Activated CD4-positive, alpha-beta memory T cell treated with anti-CD3 and anti-CD28 coated beads for 36 hours (primary cell): ENCODE measurements at places on chromosomes 2 and 18. TPM values are rescaled to one million over a fixed set of nuclear protein-coding genes. Genes with fewer than 3 reads are reported as not detected.
A peak's percentile ranks its signal among the peaks of the same experiment; 100 is the strongest.

The TGFA gene
- total RNA-seq = 0.58 TPM

The NEU2 gene
- total RNA-seq = not detected

The ABCB11 gene
- not detected for total RNA-seq

The DSC2 gene
- total RNA-seq = not detected

The PSTPIP2 gene
- total RNA-seq = 13.5 TPM

The STPG4 gene
- total RNA-seq = not detected

DNA sequence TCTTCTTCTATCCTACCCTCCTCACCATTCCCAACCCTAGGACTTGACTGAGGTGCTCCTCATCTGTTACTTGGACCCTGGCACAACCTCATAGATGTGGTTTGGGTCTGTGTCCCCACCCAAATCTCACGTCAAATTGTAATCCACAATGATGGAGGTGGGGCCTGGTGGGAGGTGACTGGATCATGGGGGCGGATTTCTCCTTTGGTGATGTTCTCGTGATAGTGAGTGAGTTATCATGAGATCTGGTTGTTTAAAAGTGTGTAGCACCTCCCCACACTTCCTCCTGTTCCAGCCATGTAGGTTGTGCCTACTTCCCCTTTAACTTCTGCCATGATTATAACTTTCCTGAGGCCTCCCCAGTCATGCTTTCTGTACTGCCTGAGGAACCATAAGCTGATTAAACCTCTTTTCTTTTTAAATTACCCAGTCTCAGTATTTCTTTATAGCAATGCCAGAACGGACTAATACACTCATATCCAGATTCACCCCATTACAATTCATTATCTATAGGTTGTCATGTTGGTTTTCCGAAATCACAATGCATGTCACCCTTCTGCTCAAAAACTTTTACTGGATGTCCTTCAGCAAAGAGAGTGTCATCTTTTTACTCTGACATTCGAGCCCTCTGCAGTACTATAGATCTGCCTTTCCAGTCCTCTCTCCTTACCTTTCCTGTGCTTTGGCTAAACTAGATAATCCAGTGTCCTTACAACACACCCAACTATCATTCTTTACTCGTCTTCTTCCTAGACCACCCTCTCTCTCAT lies 45.7 kb downstream of the APOB start:
- DNase-seq = no peak

GRCh38 chr2:140481136-140481535 lies 1649.7 kb downstream of the LRP1B start:
- no peak for DNase-seq

DNA sequence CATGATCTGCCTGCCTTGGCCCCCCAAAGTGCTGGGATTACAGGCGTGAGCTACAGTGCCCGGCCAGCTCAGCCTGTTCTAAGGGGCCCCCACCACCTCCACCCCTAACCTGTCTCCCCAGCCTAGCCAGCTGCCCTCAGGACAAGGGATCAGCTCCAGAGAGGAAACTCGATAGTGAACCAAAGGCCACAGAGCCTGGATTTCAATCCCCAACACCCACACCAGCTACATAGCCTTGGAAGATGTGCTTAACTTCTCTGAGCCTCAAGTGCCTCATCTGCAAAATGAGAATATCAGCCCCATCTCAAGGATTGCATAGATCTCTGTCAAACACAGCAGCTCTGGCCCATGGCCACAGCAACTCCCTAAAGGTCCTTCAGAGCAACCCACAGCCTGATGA lies 32.0 kb downstream of the BIN1 start:
- no peak for DNase-seq

DNA sequence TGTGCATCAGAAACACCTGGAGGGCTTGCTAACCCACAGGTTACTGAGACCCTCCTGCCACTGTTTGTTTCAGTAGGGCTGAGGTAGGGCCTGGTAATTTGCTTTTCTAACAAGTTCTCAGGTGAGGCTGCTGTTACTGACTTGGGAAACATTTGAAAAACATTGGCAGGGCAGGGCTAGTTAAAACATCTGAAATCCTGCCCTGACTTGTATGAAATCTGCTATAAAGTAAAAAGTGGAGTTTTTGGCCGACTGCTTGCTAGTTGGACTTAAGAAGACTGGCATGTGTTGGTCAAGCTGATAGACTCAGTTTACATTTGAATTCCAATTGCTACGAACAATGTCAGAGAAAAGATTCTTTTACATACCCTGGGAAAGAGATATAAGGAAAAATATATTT lies 111.6 kb upstream of the DLX2 start:
- DNase-seq = no peak

DNA sequence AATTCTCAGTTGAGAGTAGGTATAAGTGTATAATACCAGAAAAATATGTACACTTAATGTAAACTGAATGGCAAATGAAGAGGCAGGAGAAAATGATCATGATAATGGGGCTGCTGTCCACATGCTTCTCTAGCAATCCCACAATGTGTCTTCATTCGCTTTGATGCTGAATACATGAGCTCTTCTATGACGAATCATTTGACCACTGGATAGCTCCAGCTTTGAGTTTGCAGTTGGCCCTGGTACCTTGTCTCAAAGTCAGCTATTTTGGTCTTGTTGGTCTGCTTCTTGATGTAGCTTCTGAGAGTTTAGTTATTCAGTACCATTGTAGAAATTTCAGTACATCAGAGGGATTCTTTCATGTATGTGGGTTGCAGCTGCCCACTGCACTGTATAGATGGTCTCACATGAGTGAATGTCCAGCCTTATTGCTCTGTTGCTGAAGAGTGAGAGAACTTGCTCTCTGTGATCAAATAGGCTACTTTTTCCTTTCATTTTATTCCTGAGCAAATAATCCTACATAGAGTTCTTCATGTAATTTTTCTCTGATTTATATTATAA lies 105.1 kb downstream of the TTC27 start:
- DNase-seq = no peak

GRCh38 chr2:69226903-69227302 lies 160.1 kb downstream of the GFPT1 start:
- DNase-seq = no peak

- DNase-seq = no peak
Measured at GRCh38 chr2:204763974-204764703, 218.9 kb downstream of the PARD3B start.

DNA sequence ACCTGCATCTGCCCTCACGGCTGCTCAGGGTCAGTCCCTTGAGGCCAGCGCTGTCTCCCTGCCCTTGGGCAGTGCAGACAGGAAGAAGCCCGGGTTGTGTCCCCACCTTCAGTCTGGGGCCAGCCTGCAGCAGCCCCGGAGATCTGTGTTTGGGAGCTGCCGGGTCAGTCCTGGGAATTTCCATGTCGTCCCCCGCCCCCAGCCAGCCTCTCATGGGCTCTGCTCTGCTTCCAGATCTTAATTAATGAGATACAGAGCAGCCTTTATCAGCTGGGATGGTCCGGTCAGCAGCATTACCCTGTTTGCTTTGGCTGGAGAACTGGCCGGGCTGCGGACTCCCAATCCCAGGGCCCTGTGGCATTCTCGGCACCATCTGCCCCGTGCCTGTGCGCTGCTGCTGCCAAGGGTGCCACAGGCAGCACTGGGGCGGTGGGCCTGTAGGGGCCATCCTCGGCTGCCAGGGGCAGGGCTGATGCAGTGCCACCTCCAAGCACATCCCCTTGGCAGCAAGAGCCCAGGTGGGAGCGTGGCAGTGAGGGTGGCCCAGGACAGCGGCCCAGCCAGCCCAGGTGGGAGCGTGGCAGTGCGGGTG lies 2.4 kb downstream of the BOK start:
- no peak for DNase-seq

- DNase-seq = no peak
Measured at GRCh38 chr18:56913941-56914340, 232.9 kb upstream of the BOD1L2 start.

DNA sequence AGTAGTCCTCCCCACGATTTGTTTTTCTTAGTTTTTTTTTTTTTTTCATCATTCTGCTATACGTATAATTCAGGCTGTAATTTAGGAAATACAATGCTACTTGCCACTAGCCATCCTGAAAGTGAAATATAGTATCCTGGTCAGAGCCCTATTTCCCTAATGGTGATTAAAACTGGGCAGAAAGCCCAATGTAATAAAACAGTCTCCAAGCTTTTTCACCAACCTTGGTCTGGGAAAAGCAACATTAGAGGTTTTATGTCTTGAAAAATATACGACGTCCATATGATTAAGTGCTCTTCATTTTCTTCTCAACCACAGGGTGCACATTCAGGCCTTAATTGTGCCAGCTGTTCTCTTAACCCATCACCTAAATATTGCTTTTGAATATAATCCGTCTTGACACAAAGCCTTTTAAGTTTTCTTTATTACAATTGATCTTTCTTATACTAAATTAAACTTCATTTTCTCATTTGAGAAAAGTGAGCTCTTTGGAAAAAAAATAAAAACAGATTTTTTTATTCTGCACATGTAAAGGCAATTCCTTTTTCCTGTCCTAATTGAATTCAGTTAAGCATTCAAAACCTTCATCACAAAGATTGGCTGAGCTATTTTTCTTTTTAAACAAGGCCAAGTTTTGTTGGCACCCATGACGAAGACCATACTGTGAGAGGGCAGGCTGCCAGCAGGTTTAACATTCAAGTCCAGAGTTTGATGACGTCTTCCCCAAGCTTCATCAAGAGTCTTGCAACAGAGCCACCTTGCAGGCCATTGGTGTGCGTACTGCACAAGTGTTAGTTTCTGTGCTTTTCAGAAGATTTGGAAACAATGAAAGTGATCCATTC lies 52.7 kb downstream of the MAP2 start:
- no peak for DNase-seq

DNA sequence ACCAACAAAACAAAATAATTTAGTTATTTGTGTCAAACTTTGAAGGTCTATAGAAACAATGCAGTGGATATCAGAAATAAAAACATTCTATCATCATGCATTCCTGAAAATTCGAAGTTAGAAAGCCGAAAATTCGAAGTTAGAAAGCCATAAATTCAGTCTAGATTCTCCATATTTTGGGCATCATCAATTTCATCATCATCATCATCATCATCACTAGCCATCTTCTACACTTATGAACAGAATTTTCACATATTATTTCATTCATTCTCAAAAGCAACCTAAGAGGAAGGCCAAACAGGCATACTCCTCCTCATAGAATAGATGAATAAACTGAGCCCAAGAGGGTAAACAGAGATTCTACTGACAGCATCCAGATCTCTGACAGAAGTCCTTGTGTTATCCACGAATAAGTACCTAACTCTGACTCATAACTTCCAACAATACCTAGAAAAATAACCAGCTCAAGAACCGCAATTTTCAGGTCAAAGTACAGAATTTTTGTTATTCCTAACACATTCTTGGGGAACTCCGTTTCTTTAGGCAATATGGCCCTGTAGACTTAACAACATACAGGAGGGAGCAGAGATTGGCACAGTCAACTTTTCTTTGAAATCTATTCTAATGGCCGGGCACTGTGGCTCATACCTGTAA lies 84.7 kb downstream of the TCF4 start:
- no peak for DNase-seq

DNA sequence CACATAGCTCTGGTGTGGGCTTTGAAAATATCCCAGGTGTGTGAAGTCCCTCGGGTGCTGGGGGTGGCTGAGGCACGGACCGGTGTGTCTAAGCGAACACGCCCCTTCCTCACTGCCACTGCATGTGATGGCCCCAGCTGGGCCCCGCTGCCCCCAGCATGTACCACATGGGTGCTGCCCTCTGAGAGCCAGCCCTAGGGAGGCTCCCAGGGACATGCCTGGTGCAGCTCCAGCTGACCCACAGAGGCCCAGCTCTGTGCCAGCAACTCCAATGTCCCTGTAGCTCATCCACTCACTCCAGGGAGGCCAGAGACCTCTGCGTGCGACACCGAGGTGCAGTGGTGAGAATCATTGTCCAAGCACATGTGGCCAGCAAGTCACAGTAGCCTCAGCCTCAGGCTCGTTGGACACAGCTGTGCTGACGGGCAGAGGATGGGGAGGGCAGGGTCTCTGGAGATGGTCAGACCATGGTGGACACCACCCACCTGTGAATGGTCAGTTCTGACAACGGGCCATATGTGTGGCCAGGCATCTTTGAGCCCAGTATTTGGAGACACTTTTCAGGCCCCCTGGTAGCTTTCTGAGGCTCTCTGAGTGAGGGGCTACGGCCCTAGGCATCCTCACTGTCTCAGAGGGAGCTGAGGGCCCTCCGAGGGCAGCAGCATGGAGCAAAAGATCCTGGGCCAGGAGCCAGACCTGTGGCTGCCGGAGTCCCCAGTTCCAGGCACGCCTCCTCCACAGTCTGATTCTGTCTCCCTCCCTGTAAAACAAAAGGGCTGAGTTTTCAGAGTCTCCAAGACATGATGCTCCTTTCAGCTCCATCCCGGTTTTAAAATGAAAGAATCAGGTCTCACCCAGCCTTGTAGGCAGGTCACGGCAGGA lies 220.7 kb downstream of the NDUFA10 start:
- peak; percentile 4 for DNase-seq

- no peak for DNase-seq
Measured at GRCh38 chr18:79064228-79064627, 5.0 kb upstream of the ATP9B start.

DNA sequence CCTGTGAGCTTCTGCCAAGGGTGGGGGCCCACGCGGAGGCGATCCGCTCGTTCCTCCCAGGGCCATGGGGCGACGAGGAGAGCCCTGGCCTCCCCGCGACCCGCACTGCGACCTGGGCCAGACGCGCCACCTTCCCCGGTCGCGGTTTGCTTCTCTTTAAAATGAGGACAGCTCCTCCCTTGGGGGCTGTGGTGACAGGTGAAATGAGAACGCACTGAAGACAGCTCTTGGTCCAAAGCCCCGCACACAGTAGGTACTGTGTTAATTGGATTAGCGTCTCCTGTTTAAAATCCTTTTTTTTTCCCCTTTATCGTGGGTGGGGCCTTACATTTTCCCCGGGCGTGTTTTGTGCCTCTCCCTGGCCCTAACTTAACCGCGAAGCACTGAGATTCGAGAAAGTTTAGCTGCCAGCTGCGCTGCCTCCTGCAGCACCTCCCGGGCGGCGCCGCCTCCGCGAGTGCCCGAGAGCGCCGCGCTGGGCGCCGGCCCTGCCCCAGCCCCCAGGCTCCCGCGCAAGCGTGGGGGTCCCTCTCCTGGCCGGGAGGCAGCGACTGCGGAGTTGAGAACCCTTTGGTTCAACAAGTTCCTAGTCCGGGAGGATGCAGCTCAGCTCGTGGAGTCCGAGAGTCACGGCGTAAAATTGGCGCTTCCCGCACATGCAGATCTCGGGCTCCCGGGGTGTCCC lies 1.1 kb downstream of the HPCAL1 start:
- peak; percentile 56 for DNase-seq

- no peak for DNase-seq
Measured at GRCh38 chr2:215536510-215536909, 100.6 kb upstream of the FN1 start.

GRCh38 chr2:85288244-85288725 lies 39.5 kb downstream of the TGOLN2 start:
- no peak for DNase-seq
